ENCODE measurements at places on chromosomes 6 and 20.

DNA sequence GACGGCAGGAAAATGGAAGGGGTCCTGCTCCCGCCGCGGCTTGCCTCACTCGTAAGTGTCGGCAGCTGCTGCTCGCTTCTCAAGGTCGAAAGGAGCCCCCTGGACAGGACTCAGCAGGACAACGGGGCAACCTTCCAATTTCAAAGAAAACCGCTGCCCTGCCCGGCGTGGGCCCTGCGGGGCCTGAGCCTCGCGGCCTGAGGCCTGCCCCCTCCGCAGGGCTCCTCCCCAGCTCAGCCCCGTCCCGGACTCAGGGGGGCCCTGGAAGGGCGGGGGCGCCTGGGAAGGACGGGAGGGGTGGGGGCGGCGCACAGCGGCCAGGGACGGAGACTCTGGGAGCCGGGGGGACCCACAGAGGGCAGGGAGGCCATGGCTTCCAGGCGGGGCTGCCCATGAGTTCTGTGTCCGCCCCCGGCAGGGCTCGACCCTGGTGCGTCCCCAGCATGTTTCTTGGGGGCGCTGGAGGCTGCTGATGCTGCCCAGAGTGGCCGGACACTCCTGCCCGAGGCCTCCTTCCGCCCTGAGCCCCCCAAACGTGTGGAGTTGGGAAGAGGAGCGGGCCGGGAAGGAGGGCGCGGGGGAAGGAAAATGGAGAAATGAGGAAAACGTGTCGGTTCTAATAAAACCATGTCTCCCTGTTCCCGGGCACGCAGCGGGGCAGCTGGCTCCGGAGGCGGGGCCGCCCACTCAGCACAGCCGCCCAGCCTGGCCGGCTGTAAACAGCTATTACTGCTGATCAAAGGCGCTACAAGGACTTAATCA is 114.6 kb downstream of the DLL1 start:
- no peak for DNase-seq

- no peak for DNase-seq
These were observed 89.5 kb downstream of the CHMP4B start for GRCh38 chr20:33900521-33901131.

- DNase-seq = no peak
These were observed 116.8 kb downstream of the CDC5L start for GRCh38 chr6:44504301-44504791.

DNA sequence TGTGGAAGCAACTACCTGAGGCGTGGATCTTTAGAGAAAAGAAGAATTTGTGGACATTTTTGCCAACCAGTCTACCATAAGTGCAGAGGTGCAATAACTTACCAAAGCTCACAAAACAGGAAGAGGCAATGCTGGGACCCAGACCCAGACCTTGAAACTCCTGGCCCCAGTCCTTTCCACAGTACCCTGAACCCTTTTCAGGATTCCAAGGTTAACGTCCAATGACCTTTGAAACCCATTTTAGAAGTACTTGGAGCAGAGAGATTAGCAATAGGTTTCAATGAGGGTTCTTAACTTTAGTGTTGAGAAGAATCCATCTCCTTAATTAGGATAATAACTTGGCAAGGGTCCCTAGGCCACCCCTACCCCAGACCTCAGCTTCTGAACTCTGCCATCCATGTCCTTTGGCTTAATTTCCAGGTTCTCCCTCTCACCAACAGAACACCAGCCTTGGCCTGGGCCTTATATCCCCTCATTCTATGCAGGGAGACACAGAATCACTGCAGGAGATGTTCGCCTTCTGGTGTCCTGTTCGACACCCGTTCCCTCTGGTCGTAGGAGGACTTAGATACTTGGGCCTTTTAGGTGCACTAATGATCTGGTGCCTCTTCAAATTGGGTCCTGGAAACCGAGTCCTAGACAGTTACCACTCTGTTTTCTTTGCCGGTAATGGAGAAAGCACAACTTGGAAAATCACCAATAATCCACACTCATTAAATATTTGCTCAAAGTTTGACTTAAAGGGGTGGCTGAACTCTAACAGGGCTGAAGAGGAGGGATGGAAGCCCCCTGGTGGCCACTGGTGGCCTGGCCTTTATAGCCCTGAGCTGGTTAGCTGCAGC is 40.6 kb downstream of the ISM1 start:
- peak; percentile 58 for DNase-seq

- no peak for DNase-seq
These were observed 141.0 kb upstream of the BTBD3 start for GRCh38 chr20:11776687-11777086.

DNA sequence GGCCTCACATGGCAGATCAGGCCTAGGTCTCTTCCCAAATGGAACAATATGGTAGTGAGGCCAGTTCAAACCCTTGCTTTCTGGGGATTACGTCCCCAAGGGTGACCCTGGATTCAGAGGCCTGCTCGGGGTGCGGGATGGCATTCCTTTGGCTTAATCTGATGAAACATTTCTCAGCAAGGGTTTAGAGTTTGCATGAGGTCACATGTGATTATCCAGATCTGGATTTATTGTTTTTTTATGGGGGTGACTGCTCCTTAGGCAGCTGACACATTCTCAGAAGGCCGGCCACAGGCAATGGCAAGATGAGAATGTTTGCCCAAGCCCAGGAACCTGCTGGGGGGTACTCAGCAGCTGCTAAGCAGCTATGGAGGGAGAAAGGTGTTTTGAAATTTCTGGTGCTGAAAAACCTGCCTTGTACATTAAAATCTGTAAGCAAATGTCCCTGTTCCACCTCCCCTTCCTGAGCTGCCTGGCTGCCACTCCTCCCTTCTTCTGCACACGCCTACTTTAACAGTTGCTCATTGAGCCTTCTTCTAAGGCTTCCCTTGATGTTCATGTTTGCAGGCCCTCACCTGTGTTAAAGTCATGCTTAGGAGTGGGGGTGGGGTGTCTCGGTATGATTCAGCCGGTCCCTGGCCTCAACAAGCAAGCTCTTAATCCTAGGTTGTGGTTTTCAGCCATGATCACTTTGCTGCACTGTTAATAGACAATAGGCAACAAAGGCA is 37.9 kb upstream of the FUCA2 start:
- no peak for DNase-seq

DNA sequence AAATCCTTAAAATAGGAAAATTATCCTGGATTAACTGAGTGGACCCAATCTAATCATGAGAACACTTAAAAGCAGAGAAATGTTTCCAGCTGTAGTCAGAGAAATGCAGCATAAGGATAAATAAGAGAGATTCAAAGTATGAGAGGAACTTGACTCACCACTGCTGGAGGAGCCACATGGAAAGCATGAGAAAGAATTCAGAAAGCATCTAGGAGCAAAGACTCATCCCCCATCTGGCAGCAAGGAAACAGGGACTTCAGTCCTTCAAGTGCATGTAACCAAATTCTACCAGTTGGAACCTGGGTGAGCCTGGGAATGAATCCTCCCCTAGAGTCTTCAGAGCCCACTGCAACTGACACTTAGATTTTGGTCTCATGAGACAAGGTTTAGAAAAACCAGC is 33.7 kb downstream of the RNF146 start:
- DNase-seq = no peak

DNA sequence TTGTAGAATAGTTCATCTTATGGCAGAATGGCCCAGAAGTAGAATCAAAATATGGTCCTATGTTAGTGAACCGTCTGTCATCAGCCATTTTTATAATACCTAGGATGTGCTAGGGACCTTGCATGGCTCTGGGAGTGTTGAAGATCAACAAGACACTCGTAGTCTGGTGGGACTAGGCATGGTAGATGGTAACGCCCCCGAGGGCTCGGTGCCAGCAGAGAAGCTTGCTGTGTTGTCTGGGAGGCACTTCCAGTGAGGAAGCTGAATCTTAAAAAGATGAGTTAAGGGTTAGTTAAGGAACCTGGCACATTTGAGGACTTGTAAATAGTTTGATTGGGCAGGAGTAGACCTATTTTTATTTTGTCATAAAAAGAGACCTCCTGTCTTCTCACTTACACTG is 82.4 kb downstream of the MAP3K4 start:
- DNase-seq = no peak
